Activated CD8-positive, alpha-beta memory T cell treated with anti-CD3 and anti-CD28 coated beads for 4 hours (primary cell): ENCODE measurements at places on chromosomes 1 and 21.

DNA sequence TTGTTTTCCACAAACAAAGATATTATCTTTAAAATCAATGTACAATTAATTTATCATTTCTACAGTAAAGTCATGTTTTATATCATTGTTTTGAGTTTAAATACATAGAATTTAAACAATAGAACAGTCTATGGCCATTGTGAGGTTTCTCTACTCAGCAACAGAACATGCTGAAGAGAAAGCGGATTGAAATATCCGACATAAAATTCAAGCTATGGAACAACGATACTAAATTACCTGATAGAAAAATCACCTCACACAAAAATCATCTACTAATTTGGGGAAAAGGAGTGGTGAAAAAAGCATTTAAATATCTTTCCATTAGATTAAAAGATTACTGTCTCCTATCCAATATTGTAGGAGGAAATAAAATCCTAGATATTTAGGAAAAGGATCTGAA is 12.6 kb downstream of the CDKN2C start:
- no peak for DNase-seq

DNA sequence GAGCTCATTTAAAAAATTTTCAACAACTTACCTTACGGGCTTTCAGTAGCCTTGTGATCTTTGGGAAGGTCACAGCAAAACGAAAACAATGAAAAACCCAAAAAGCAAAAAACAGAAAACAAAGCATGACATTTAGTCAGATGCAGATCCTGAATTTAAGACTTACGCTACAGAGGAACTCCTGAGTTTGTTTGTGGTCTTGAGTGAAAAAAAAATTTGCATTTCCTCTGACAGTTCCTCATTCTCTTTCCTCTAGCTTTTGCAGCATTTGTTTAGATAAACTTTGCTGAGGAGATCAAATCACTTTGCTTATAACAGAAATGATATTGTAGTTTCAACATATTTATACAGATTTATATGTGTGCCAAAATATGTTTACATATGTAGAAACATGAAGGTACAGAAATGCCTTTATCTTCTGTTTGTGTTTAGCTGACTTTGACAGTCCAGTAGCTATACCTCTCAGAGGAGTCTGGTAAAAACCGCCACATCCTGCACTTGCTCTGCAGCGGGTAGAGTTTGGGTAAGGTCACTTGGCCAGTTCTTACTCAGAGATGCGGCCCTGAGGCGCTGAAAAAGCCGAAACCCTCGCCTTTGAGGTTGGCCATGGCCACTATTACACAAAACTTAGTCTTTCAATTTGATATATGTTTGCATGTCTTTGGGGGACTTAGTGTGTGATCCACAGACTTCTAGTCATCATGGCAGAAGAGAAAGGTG is 142.5 kb downstream of the TNR start:
- DNase-seq, result no peak

DNA sequence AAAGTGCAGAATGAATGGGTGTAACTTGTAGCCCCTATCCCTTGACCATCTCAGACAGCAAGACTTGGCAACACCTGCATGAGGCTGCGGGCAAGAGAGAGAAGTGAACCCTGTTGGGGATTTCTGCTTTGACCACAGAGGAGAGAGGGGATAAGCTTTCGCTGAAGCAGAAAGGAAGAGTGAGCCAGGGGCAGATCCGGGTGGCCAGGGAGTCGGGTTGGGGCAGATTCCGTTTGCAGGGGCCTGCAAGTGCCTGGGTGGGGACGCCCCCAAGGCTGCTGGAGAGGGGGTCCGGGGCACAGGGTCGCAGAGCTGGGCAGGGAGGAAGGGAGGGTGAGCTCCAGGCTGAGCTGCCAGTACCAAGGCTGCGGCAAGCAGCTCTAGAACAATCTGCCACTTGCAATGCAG is 25.3 kb upstream of the PIK3CD start:
- no peak for DNase-seq

GRCh38 chr1:3857791-3858129 is 484 bp downstream of the DFFB start:
- no peak for DNase-seq

DNA sequence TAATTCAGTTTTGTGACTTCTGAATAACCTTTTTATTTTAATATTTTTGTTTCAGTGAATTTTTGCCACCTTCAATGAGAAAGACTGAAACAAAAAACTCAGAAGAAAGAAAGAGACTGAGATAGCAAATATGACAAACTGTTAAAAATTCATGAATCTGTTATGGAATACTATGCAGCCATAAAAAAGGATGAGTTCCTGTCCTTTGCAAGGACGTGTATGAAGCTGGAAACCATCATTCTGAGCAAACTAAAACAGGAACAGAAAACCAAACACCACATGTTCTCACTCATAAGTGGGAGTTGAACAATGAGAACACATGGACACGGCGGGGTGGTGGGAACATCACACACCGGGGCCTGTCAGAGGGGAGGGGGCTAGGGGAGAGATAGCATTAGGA is 193.4 kb upstream of the FGGY start:
- no peak for DNase-seq

GRCh38 chr1:52862666-52863458 is 20.3 kb downstream of the ZYG11A start:
- no peak for DNase-seq

DNA sequence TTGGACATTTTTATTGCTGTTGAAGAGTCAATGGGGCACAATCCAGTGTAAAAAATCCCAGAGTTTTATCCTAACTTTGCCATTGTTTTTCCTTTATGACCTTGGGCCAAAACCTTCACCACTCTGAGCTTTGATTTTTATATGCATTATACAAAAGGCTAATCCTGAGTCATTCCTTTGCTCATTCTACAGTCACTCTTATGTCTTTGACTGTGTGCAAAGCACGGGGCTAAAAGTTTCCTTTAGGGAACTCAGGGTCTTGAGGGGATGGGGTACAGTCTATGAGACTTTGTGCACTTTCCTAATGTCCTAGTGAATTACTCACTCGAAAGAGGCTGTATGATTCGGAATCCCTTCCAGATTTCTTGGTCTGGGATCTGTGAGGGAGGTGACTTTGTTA is 543.2 kb upstream of the CAMK1G start:
- DNase-seq, result no peak

DNA sequence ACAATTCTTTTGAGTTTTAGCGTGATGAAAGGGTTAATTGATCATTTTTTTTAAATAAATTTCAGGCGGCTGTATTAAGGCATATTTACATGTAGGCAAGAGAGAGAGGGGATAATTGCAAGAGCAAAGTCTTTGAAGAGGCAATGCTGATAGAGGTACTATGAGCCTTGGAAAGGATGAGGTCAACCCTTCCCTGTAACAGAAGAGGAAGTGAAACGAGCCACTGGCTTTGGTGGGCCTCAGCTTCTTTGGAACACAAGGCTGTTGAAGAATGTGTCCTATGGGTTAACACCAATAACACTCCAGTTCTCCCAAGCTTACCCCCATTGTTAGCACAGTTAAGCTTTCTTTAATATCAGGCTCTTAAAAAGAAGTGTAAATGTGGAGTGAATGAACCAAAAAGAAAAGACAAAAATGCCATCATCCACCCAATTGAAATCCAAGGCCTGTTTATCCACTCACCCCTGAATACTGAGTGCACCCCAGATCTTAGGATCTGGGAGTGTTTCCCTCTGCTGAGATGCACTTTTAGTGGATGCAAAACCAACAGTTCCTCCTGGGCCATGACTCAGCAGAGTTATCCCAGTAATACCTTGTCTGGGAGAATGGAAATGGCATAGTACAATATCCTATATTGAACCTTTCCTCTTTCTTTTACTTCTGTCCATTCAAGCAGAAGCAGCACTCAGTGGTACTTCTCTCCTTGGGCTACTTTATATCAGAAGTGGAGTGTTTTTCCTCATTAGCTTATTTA is 216.4 kb downstream of the SLC44A5 start:
- no peak for DNase-seq

DNA sequence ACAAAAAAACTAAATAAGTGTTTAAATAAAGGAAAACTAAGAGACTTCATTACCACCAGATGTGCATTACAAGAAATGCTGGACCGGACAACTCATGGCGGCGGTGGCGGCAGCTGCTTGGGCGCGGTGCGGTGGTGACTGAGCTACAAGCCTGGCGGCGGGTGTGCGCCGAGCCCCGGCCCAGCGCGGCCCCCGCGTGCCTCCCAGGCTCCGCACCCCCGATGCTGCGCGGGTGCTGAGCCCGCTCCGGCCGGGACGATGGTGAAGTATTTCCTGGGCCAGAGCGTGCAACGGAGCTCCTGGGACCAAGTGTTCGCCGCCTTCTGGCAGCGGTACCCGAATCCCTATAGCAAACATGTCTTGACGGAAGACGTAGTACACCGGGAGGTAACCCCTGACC is 52.2 kb upstream of the RCOR3 start:
- no peak for DNase-seq

DNA sequence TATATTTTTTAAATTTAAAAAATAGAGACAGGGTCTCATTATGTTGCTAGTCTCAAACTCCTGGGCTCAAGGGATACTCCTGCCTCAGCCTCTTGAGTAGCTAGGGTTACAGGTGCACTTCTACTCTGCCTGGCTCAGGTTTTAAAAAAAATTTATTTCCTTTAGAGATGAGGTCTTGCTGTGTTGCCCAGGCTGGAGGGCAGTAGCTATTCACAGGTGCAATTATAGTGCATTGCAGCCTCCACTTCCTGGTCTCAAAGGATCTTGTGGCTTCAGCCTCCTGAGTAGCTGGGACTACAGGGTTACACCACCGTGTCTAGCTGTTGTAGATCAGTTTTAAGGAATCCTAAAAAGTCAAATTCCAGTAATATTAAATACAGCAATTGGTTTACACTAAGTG is 5.0 kb downstream of the RNF11 start:
- DNase-seq, result no peak

GRCh38 chr1:85321237-85321964 is 45.0 kb upstream of the BCL10 start:
- no peak for DNase-seq

DNA sequence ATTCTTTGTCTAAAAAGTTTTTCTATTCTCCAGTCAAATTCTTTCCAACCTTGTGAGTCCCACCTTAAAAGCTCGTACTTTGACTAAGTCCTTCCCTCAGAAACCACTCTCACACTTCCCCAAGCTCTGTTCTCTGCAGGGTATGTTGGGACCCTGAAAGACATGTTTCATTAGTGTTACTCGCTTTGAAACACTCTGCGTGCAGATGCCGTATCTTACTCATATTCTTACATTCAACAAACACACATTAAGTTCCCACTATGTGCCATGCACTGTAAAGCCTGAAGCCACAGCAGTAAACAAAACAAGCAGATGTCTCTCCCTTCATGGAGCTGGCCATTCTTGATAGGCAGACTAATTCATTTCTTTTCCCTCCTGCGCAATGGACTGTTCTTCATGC is 229.7 kb downstream of the RERE start:
- DNase-seq, result no peak

DNA sequence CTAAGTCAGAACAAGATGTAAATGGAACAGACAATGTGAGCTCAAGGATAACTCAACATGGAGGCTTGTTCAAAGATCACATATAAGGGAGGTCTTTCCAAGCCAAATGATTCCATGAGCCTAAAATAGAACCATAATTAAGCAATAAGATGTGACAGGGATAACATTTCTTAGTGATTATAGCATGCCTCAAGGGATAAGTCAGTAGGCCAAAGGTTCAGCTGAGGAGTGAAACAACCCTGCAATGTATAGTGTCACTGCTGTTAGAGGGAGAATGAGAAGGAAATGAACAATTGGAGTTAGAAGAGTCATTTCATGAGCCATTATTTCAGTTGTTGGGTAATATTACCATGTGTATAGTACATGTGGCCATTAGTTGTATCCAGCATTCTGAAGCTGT is 25.0 kb downstream of the GORAB start:
- DNase-seq, result no peak

DNA sequence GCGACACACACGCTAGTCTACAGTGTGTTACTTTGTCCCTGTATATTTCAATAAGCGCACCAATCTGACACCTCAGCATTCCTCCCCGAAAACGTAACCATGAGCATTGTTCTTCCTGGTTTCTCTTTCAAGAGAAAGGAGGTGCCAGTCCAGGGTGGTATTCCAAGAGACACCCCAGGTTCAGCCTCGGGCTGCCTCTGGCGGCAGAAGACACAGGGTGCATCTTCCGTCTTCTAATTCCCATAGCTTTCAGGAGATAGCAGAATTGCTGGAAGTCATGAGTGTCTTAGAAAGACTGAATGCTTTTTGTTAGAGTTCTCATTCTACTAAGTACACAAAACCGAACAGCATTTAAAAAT is 15.9 kb upstream of the RGS8 start:
- no peak for DNase-seq

GRCh38 chr1:192967901-192968300 is 91.3 kb downstream of the UCHL5 start:
- DNase-seq, result no peak

DNA sequence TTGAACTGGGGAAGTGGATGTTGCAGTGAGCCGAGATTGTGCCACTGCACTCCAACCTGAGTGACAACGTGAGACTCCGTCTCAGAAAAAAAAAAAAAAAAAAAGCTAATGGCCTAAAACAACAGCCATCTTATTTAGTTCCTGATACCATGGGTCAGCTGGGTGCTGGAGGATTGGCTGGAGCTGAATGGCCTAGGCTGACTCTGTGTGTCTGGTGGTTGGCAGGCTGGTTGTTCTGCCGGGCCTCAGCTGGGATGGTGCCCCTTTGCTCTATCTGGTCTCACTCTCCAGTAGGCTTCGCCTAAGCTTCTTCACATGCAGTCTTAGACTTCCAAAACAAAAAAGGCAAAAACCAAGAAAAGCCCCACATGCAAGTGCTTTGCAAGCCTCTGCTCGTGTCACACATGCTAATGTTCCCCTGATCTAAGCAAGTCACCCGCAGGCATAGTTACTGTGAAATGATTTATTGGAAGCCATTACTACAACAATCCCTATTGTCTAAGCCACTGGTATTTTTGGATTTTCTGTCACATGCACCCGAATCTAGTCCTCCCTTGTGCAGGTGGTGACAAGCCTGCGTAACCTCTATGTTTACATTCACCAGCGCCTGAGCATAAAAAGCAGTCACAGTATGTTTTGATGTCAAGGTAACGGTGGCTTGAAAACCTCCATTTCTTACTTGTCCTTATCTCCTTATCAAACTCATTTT is 39.6 kb upstream of the KANK4 start:
- no peak for DNase-seq

DNA sequence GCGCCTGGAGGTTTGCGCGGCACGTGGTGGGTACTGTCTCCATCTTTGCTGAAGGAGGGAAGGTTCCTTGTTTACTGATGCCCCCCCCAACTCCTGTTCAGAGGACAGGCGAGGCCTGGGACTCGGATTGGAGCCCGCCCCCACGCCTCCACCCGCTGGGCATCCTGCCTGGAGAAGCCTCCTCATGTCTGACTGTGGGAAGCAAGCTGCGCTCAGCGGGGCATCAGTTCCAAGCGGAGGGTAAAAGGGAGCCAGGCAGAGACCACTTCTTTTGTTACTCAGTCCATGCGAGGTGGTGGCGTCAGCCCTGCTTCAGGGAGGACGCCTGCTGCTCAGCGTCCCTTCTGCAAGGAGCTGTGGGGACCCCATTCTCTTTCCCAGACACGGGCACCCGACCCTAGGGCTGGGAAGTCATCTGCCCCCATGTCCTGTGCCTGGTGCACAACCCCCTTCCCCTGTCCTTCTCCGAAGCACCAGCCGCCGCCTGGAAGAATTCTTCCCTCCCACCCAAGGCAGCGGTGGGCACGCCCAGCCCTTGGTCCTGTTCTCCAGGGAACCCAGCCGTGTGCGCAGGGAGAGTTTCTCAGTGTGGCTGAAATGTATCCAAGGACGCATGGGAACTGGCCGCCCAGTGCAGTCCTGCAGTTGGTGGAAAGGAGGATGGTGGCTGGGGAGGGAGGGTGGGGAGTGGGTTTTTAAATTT is 414.0 kb downstream of the CAMTA1 start:
- no peak for DNase-seq
